CD4-positive, alpha-beta T cell treated with Interleukin-4 for 4 hours (primary cell): ENCODE measurements at places on chromosomes 4 and X.

DNA sequence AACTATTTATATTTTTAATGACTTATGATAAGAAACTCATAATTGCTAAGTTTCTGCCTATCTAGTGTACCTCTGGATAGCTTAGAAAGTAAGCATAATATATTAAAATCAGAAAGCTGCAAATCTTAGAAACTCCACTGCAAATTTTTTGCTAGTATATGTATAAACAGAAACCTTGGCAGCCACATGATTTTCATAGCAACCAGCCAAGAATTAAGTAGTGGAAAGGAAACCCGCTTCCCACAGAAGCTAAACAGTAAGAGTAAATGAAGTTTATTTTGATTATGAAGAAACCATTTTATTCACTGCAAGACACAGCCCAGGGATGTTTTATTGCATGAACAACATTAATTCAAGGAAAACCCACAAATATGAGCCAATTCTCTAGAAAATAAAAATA is 872.5 kb upstream of the ADGRL3 start:
- no peak for DNase-seq

DNA sequence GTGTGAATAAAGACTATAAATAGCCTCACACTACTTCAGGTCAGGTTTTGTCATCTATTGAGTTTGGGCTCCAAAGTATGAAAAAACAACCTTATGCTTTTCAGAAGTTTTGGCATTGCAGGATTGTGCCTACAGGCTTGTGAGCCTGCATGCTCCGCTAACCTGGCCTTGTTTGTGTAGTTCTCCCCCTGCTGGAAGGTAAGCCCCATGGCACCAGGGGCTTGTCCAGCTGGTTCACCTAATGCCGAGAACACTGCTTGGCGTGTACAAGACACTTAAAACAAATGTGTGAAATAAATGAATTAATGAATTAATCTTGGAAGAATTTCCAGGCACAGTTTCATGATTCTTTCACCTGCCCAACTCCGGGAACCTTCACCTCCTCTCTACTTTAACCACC is 1.8 kb upstream of the HSD17B10 start:
- peak; percentile 65 for DNase-seq

DNA sequence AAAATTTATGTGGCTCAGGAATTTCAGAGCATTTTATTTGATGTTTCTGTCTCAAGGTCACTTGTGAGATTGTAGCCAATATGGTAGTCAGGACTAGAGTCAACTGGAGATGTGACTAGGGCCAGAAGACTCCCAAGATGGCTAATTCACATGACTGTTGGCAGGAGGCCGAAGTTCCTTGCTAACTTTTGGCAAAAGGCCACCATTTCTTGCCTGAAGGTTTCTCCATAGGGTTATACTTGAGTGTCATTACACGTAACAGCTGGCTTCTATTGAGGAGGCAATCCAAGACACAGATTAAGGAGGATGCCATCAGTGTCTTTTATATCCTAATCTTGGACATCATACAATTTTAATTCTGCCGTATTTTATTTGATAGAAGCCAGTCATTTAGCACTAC is 162.3 kb upstream of the MAOA start:
- DNase-seq: no peak

GRCh38 chr4:20260821-20261220 is 9.1 kb downstream of the SLIT2 start:
- DNase-seq: no peak

GRCh38 chr4:155173371-155173770 is 35.1 kb upstream of the NPY2R start:
- no peak for DNase-seq

DNA sequence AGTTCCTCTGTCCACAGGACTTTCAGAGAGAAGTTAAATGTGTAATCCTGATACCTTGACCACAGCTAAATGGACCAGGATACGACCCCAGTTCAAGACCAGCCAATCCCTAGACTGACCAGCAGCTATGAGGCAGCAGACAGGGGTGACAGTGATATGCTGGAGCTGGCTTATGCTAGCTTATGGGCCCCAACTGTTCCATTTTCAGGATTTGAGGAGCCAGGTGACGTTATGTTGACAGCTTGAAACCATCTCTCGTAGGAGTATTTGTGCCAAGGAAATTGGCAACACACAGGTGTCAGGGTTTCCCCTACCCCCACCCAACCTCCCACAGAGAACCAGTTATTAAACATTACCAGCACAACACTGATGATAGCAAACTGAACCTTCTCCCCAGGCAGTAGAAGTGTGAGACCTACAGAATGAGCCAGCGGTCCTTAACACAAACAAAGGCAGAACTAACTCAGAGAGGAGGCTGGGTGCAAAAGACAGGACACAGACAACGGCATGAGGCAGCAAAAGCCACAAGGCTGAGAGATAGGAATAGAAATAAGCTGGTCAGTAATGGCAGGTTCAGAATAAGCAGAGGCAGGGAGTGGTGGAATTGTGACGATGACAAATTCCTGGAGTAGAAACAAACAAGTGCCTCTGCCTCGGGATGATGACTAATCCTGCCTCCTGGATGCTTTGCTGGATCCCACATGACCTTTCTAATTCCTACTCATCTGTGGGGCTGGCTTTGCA is 85.6 kb upstream of the CPEB2 start:
- no peak for DNase-seq

GRCh38 chrX:7062903-7063302 is 84.6 kb upstream of the STS start:
- no peak for DNase-seq

DNA sequence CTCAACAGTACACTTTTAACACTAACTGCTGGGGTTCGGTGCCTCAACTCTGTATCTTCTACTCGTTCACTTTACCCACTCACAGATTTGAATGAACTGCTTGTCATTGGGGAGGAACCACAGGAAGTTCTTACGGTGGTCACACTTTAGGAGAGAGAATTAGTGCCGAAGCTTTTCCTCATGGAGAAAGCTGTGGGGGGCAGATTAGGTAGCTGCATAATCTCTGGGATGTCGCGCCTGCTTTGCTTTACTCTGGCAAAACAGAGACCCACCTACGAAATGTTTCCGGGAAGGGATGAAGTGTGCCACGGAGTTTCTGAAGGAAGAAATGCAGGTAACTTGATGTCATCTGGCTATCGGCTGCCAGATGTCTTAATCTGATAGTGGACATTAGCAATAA is 949.7 kb upstream of the TENM3 start:
- DNase-seq: no peak

DNA sequence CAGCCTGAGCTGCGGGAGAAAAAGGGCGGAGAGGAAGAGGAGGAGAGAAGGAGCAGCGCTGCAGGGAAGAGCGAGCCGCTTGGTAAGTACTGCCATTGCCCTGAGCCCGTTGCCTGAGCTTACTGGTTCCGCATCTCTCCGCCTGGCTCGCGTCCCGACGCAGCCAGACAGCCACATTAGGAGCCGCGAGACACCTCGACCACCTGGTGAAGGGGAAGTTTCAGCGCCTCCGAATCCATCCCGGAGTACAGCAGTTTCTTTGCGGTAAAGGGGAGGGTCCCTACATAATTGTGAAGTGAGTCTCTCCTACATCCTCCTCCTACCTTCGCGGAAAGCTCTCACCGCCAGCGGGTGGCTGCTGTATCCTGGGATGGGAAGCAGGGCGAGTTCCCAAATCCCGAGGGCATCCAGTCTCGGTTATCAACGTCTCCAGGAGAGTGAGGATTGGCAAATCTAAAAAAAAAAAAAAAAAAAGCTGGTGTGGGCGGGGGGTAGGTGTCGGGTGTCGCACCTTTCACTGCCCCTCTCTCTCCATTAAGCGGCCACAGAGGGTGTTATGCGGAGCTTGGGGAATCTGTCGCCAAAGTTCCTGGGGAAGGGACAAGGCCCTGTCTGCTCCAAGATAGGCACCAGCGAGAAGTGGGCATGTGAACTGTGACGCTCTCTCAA is 7.9 kb downstream of the TBX22 start:
- no peak for DNase-seq

- no peak for DNase-seq
Observed at GRCh38 chr4:182937268-182938204, 20.4 kb upstream of the DCTD start.

DNA sequence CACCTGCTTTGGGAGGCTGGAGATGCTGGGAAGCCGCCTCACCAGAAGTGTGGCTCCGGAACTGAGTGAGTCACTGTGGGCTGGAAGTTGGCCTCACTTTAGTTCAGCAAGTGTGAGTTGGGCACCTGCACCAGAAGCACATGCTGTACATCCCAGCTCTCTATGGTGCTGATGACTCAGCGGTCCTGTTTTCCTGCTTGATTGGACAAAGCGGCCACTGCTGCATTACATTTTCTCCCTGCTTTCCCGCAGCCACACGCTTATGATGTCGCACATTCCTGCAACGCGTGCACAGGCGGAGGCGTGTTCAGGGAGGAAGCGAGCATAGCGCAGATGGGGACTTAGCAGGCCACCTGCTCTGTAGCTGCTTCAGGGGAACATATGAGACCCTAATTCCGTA is 26.7 kb upstream of the CLDN34 start:
- DNase-seq: no peak

GRCh38 chrX:148309413-148309812 is 191.0 kb upstream of the AFF2 start:
- no peak for DNase-seq

- peak; percentile 56 for DNase-seq
Observed at GRCh38 chr4:166165829-166166420, 292.9 kb downstream of the TLL1 start.

DNA sequence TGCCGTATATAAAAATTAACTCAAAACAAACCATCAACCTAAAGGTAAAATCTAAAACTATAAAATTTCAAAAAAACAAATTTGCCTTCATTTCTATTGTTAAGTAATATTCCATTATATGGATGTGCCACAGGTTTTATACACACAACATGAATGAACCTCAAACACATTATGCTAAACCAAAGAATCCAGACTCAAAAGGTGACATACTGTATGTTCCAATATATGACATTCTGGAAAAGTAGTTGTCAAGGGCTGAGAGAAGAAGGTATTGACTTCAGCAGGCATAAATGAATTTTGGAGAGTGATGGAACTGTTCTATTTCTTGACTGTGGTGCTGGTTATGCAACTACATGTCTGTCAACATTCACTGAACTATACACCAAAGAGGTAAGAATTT is 56.6 kb downstream of the CNOT6L start:
- DNase-seq: no peak

GRCh38 chr4:2186133-2186864 is 55.6 kb downstream of the HAUS3 start:
- DNase-seq: no peak

DNA sequence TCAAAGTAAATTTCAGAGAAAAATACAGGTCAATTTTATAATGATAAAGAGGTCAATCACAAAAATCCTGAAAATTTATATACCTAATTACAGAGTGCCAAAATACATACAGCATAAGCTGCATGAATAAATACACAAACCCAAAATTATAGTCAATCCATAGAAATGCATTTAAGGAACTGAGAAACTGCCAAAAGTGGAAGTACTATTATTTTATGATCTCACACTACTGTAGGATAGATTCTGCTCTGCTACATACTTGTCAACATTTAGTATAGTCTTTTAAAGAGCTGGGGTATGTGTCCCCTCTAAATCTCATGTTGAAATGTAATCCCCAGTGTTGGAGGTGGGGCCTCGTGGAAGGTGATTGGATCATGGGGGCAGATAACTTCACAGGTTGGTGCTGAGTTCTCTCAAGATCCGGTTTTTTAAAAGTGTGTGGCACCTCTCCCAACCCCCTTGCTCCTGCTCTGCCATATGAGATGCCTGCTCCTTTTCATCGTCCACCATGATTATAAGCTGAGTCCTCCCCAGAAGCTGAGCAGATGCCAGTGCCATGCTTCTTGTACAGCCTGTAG is 31.8 kb downstream of the CHIC2 start:
- no peak for DNase-seq

GRCh38 chr4:144376866-144377265 is 236.3 kb upstream of the GYPA start:
- DNase-seq: no peak

DNA sequence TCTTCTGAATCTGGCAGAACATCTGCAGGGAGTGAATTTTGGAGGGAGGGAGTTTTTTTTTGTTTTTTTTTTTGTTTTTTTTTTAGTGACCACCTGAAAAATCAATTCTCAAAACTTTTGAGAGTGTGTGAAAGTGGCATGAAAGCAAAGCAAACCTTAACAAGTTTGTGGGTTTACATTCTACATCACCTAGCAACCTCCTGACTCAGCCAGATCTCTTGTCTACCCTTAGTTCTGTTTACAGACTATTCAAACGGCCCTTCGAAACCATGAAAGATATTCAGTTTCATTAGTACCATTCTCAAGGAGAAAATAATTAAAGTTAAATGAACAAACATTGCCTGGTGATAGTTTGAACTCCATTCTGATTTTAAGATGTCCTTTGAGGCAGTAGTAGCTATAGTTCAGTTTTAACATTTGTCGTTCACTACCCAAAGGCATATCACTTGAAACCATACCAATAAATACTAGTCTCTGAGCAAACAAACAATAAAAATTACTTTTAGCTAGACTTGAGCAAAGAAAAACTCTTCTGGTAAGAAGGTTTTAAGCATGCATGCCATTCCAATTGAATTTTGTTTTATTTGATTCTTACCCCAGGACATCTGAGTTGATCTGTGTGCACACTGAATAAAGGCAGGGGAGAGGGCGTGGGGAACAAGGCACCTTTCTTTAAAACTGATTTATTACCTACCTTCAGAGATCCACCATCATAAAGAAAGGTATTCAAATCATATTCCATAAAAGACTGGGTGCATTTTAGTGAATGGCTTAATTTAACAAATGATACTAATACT is 137.7 kb downstream of the ARX start:
- DNase-seq: no peak

DNA sequence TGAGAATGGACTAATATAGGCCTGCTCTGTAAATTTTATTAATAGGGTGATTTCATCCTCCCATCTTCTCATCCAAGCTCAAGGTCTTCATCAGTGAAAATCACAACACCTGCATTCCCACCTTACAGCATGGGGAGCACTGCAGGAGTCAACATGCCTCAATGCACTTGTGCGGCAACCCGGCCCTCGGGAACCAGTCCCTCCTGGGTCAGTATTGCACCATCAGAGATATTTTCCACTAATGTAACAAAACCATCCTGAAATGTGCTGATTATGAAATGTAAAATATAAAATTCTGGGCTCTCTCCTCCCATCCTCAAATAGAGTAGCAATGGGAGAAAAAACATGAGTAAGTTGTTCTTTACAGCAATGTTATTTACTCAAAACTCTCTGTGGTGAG is 13.0 kb downstream of the USP46 start:
- no peak for DNase-seq

- DNase-seq: no peak
Observed at GRCh38 chr4:108024878-108025165, 35.1 kb downstream of the HADH start.

DNA sequence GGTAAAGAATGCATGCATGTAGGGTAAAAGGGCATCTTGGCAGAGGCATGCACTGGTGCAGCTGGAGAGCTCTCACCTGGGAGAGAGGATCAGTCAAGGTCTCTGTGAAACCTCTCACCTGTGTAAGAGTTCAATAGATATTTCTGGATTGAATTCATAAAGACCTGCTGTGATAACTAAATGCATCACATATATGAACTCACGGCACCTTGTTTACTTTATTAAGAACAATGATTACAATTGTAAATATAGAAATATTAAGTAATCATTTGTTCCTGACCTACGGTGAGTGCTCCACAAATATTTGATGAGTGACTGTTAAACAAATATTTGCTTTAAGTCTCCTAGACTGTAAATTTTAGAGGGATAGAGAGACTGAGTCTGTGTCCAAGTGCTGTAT is 85.9 kb upstream of the PAQR3 start:
- no peak for DNase-seq

GRCh38 chr4:102826105-102826889 is 1.1 kb downstream of the UBE2D3 start:
- no peak for DNase-seq
